NCI-H2107 (cell line): ENCODE measurements at places on chromosomes 11 and 22.
A peak's percentile ranks its signal among the peaks of the same experiment; 100 is the strongest.

DNA sequence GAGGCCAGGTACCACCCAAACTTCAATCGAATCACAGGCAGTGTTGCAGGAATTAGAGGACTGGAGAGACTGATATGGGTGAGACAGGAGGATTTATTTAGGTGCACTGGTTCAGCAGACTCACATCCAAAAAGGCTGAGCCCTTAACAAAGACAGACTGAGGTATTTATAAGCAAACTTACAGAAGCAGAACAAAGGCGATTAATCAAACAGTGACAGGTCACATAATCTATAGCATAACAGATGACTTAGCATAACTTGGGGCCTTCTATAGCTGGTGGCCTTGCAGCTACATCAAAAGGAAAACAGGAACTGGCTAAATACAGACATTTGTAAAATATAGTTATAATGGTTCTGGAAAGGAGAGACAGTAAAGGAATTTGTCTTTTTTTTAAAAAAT is 2.1 kb downstream of the APOBEC3B start:
- DNase-seq, result no peak

DNA sequence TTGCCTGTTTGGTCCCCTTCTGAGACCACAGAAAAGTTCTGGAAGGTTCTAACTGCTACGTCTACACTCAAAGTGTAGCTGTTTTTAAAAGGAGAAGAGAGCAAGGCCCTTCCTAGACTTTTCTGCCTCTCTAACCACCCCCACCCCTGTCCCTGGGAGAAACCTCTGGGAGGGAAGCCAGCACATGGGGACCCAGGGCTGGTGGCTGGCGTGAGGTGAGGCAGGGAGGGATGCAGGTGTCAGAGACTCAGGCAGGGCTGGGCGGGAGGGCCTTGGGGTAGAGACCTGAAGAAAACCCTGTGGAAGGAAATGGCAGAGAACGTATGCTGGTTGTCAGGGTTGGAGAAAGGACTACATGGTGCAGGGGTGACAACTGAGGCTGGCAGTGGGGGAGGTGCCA is 26.7 kb downstream of the ARRB1 start:
- DNase-seq, result no peak

- DNase-seq, result no peak
Measured at GRCh38 chr11:128934926-128935325, 7.7 kb downstream of the TP53AIP1 start.

- DNase-seq, result no peak
Measured at GRCh38 chr11:57303990-57304579, 20.7 kb downstream of the TNKS1BP1 start.

- DNase-seq, result no peak
Measured at GRCh38 chr22:49382451-49382735, 445.3 kb downstream of the BRD1 start.

GRCh38 chr11:111736621-111737443 is 29.4 kb downstream of the PPP2R1B start:
- DNase-seq, result no peak

GRCh38 chr22:22716136-22716665 is 71.8 kb downstream of the GGTLC2 start:
- no peak for DNase-seq

- DNase-seq, result no peak
Measured at GRCh38 chr11:105315287-105315686, 175.7 kb upstream of the CARD18 start.

GRCh38 chr11:102226702-102227490 is 90.4 kb upstream of the BIRC3 start:
- DNase-seq, result no peak

DNA sequence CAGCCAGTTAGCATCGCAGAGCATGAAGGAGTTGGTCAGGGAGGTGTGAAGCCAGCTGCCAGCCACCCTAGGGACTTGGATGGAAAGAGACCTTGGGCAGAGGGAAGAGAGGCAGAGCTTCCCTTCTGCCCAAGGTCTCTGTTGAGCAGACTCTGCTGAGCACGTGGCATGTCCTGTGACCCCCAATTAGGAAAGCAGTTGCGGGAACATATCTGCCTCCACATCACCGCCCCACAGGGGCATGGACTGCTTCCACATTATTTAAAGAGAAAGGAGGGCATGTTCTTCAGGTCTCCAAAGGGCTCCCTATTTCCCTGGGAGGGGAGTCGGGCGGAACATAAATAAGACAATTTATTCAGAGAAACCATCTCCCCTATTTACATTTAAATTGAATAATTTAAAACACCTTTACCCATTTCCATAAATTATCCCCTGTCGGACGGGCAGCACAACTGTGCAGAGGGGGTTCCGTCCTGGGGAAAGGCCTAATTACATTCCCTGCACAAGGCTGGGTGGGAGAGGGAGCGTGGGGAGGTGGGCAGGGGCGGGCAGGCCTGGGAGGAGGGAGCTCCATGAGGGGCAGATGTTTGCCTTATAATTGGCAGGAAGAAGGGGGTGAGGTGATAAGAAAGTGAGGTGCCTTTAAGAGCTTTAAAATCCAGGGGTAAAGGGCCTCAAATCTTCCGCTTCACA is 88.8 kb upstream of the THY1 start:
- DNase-seq, result no peak

- no peak for DNase-seq
Measured at GRCh38 chr11:77154381-77155081, 26.5 kb downstream of the MYO7A start.

GRCh38 chr11:128623091-128623490 is 35.7 kb upstream of the ETS1 start:
- DNase-seq, result no peak

- DNase-seq, result no peak
Measured at GRCh38 chr11:85791409-85791990, 19.4 kb downstream of the SYTL2 start.

DNA sequence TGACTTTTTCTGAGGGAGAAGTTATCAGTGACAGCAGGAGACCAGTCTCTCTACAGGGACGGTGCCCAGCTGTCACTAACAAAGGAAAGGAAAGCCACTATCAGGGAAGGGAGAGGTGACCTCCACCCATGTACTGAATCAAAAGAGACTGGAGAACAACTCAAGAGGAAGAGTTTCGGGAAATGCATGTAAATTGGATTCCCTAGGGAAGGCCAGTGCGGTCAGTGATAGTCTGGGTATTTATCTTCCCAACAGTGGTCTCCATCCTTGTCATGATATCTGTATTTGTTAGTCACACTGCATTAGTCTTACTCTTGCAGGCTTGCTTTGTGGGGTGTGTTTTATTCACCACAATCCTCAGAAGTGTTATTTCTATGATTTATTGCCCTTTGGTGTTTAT is 193.4 kb upstream of the KIRREL3 start:
- no peak for DNase-seq

DNA sequence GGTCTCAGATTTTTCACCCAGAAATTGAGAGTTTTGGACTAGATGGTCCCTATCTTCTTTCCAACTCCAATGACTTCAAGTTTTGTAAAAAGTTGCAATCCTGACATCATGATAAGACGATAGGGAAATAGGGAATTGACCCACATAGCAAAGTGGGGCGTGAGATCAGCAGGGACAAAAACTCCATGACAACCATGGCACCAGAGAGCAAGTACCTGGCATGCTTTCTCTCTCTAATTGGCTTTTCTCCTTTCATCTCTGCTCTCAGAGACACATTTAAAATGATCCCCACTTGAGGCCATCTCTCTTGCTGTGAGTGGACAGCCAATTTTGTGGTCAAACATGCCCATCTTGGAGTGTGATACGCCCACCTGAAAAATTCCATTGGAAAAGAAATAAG is at the start of gene OR5AN1:
TSS of gene OR5AN1 (plus strand) at position 301 of the 400 bp plus-strand sequence. CDS start 5,564 bp downstream, outside the sequence.
- DNase-seq, result no peak

- peak; percentile 2 for DNase-seq
Measured at GRCh38 chr11:90204832-90205646, 17.8 kb downstream of the CHORDC1 start.

DNA sequence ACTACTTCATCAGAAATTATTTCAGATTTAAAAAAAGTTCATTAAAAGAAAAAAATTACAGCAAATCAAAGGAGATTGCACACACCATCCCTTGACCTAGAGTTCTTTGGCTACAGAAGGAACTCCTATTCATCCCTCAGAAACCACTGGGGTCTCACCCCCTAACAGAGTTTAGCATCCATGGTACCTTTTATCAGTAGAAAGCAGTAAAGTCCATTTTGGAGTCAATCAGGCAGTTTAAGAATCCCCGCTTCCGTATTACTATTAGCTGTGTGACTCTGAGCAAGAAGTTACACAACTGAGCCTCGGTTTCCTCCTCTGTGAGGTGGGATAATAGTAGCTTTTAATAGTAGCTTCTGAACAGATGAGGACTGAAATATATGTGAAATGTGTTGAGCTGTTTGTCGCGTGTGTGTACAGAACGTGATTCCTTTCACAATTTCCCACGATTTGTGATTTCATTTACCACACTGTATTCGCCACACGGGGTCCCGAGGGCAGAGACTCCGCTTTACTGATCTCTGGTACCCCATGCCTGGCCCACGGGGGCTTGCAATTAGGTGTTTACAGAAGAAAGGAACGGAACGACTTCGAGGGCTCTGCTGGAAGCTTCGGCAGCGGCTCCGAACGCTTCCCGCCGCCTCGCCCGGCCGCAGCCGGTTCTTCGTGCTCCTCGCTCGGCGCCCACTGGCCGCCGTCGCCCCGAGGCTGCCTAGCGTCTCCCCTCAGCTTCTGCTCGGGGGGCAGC is 72.5 kb upstream of the ZBED5 start:
- DNase-seq, result no peak

DNA sequence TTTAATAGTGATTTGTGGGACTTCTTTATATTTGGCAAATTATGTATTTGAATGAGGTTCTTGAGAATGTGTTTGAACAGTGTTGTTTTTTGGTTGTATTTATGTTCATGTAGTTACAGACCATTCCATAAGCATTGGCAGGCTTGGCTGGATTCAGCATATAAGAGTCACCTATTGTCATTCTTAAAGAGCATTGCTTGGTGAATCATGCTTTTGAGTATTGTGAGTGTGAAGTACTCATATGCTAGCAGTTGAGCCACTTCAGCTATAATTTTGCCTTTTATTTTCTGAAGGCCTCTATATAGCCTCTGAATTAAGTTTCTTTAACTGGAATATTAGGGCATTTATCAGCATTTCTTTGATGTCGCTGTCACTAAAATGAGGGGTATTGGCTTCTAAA is 110.0 kb upstream of the GAL start:
- DNase-seq, result no peak

DNA sequence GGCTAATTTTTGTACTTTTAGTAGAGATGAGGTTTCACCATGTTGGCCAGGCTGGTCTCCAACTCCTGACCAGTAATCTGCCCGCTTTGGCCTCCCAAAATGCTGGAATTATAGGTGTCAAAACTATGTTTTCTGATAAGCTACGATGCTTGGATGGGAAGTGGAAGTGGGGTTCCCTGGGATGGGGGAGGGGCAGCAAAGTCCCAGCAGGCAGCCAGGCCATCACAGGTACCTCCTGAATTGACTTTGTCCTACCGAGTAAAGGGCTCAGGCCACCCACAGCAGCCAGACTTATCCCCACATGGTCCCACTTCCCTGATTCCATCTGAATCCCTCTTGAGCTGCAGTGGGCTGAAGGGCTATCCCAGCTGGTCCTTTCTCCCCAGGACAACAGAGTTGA is 6.9 kb downstream of the FTH1 start:
- DNase-seq, result no peak

- DNase-seq, result no peak
Measured at GRCh38 chr22:19890502-19891316, 36.0 kb upstream of the GNB1L start.

DNA sequence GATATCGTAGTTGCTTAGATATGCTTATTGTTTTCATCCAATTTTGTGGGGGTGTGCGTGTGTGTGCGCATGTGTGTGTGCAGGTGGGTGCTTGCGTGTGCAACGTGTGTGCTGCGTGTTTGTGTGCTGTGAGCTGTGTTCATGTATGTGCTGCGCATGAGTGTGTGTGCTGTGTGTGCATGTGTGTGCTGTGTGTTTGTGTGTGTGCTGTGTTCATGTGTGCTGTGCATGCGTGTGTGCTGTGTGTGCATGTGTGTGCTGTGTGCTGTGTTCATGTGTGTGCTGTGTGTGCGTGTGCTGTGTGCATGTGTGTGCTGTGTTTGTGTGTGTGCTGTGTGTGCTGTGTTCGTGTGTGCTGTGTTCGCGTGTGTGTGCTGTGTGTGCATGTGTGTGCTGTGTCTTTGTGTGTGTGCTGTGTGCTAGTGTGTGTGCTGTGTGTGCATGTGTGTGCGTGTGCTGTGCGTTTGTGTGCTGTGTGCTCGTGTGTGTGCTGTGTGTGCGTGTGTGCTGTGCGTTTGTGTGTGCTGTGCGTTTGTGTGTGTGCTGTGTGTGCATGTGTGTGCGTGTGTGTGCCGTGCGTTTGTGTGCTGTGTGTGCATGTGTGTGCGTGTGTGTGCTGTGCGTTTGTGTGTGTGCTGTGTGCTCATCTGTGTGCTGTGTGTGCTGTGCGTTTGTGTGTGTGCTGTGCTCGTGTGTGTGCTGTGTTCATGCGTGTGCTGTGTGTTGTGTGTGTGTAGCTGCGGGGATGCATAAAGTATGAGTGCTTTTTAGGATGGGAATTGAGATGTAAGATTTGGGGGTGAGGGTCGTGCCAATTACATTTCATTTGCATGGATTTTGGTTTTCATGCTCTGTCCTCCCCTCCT is 7.6 kb downstream of the IGF2 start:
- DNase-seq, result no peak

DNA sequence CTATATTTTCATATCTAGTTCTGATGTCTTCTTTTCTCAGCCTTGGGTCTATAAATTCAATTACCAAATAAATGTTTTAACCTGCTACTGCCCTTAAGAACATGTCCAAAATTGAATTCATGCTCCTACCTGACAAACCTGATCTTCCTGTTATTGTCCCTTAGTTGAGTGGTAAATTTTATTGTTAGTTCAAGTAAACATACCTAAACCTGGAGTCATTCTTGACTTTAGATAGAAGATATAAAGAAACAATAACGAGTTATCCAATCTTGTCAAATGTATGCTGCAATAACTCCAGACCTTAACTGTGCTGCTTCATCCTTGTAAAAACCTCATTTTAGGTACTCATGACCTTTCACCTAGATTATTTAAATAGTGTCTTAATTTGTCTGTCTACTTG is 34.6 kb upstream of the SC5D start:
- DNase-seq, result no peak

DNA sequence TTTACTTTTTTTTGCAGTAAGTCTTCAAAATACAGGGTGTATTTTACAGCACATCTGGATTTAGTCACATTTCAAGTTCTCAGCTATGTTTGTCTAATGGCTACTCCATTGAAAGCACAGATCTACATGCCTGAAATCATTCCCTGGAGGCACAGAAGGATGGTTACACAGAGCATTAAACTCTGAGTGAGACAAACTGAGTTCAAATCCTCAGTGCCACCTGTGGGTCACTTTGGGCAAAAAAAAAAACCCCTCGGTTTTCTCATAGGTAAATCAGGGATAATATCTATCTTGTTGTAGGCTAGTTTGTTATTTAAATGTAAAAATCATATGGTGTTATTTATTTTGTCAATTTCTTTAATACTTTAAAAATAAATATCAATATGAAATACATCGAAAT is 7.7 kb downstream of the ANKRD49 start:
- no peak for DNase-seq

DNA sequence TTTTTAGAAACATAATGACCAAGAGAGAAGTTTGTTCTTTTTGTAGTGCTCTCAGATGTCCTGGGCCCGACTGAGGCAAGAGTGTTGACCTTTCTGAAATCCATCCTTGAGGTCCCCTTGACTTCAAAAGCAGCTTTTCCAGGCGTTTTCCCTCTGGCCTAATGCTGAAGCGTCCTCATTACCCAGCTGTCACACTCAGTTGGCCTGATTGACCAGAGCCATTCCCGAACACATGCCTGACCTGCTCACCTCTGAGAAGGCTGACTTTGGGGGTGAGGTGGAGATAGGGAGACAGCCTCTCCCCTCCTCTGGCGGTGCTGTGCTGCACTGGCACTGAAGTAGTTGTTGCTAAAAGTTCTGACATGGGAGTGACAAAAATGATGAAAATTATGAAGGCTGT is 66.9 kb downstream of the ALX4 start:
- DNase-seq, result no peak
